Brain pericyte (primary cell): ENCODE measurements at places on chromosomes 6 and 20.
A peak's percentile ranks its signal among the peaks of the same experiment; 100 is the strongest.

- no peak for DNase-seq
Measured at GRCh38 chr6:126947070-126947469, 171.4 kb upstream of the RSPO3 start.

- no peak for DNase-seq
Measured at GRCh38 chr6:8678466-8678865, 243.1 kb upstream of the SLC35B3 start.

DNA sequence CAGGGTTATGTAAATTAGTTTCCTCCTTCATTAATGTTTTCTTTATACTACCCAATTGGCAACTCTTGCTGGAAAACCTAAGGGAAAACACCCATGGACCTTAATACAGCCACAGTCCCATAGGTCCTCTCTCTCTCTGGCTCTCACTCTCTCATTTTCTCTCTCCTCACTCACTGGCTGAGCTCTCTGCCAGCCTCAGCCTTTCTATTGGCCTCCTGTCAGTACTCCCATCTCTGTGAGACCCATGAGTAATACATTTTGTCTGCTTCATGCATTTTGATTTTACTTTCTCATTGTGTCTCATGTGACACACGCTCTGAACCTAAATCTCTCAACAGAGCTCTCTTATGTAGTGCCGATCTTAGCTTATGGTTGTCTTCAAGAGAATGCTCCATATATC, 907.5 kb downstream of the C6orf118 start:
- no peak for DNase-seq

GRCh38 chr20:888057-888456, 28.1 kb downstream of the ANGPT4 start:
- no peak for DNase-seq

DNA sequence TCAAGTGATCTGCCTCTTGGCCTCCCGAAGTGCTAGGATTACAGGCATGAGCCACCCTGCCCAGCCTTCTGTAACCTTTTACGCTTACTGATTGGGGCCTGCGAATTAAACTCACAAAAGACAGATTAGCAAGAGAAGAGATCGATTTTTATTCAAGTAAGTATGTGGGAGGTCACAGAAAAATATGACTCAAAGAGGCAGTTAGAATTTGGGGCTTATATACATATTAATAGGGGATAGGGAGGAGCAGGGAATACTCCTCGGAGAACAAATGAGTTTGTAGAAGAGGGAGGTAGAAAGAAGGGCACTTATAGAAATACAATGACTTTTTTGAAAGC, 78.9 kb downstream of the CD24 start:
- no peak for DNase-seq

- no peak for DNase-seq
Measured at GRCh38 chr6:6483168-6483567, 105.4 kb upstream of the LY86 start.

DNA sequence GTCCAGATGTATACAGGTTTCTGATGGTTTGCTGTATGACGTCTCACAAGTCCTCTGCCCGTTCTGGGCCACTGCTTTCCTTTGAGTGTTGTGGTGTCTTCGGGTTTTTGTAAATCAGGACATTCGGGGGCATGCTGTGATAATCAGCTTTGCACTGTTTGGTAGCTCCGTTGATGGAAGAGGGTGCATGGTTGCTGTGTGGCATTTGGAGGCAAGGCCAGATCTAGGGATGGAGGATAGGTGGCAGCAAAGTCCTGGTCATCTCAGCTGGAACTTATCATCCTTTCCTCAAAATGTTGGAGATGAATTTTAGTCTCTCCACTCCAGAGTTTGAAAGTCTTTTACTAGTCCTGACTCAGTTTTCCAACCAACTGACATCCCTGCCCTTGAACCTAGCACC, 91.0 kb downstream of the SCP2D1 start:
- DNase-seq, result no peak

DNA sequence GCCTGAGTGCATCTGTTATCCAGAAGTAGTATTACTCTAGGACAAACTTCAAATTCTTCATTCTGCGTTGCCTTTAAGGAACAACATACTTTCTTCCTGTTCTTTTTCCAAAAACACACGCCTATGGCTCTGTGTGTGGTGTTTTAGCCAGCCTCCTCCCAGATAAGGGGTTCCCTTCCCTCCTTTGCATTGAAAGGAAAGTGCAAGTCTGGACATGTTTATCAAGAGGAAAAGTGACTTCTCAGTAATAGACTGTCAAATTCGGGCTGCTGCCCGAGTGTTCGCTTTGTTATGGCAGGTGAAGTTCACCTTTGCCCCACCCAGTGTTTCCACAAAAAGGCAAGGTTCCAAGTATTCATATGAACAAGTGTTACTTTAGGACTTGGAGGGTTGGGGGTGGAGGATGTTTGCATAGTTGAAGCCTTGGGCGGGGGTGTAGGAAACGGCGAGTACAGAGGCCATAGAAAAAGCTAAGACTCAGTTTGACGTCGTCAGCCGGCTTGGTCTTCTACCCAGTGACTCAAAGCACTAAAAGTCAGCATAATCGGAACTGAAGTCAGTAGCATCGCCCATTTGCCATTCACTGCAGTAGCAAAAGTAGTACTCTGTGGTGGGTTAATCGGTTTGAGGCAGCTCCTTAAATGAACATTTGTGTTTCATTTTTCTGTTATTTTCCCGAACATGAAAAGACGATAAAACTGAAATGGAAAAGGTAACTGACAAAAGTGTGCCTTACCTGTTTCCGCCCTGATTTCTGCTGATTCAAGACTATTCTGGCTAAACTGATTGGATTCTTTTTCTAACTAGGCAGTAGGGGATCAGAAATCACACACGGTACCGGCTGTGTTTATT, 12.5 kb downstream of the PRDM1 start:
- no peak for DNase-seq

- DNase-seq, result no peak
Measured at GRCh38 chr20:11170565-11170964, 496.8 kb upstream of the JAG1 start.

DNA sequence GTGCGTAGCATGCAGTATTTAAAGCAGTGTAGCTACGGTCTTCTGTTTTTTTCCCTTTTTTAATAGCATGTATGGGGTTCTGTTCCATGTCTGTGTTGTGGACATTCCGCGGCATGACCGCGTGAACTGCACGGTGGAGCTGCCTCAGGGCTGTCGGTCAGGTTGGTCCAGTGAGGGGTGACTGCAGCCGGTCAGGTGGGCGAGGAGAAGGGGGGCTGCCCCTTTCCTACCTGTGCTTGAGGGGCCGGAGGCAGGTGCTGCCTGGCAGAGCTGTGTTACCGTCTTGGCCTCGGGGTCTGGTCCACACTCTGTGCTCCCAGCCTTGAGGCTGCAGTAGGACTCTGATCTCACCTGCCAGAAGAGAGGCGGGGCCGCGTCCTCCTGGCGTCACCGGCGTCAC, 24.5 kb downstream of the UCKL1 start:
- no peak for DNase-seq

- DNase-seq, result peak; percentile 58
Measured at GRCh38 chr6:31087494-31088089, 24.8 kb downstream of the C6orf15 start.

GRCh38 chr6:144932621-144933020, 647.5 kb downstream of the UTRN start:
- no peak for DNase-seq

- DNase-seq, result no peak
Measured at GRCh38 chr20:33740189-33740588, 8.4 kb downstream of the ZNF341 start.

DNA sequence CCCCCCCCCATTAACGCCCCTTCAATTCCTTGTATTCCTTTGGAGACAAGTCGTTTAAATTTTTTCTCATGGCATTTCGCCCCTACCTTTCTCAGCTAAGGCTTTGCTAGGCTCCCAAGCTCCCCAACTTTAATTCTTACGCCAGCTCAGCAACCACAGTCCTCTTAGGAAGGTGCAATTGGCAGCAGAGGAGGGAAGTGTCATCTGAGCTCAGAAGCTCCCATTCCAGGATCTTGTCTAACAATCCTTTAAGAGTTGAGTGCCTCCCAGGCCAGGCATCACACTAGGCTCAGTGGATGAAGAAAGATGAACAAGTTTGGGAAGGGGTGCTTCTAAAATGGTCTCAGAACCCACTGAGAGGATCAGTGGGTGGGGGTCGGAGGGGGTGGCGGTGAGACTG, 131.2 kb upstream of the AKAP12 start:
- no peak for DNase-seq

- DNase-seq, result peak; percentile 57
Measured at GRCh38 chr20:13525225-13525940, 113.3 kb downstream of the TASP1 start.

GRCh38 chr6:3090013-3090412, 21.7 kb downstream of the RIPK1 start:
- no peak for DNase-seq

DNA sequence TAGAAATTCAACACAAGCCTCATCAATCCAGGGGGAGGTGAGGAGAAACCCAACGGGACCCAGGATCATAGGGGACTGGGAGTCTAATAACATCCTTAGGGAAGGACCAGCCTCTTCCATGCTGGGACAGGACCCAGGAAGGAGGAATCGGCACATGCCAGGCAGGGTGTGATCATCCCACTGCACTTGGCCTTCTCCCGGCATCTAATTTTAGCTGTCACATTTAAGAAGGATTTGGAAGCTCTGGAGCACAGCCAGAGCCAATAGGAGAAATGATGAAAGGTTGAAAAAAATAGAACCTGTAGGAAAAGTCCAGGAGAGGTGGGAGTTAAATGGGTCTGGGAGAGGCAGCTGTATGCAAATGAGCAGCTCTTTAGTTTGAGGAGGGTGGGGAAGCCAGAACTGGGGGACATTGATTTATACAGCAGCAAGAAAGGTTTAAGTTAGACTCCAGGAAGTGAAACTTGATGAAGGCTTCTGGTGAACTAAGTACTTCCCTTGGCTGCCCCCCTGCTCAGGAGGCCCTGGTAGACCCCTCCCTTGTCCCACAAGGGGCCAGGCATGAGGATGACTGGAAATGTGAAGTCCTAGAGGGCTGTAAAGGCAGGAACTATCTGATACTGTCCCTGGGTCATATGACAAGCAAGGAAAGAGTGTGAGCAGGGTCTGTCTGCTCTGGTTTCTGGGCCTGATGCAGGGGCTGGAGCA, 260.3 kb downstream of the LRFN2 start:
- DNase-seq, result no peak

DNA sequence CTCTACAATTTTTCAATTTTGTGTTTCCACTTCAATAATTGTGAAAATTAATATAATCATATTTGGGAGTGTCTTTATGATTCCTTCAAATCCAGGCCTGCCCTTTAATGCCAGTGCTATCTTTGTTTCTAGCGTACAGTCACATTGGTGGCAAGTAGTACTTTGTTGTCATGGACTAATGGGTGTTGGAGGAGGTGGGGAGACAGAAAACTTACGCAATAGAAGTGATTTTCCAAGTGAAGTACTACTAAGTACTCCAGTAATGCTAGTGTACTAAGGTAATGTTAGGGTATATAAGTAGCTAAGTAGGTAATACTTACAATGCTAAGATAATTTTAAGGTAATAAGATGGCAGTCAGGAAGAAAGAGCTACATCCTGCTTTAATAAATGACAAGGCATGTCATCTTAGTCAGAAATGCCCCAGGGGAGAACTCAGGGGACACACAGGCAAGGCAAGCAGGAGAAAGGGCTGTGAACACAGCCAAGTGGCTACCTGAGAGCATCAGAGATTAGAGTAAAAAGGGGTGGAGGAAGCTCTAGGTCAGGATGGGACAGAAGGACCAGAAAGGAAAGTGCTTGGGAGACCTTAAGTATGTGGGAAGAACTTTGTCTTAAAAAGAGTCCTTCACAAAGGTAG, 217.2 kb upstream of the PRDM1 start:
- no peak for DNase-seq

GRCh38 chr6:21277601-21278374, 315.8 kb upstream of the SOX4 start:
- no peak for DNase-seq

DNA sequence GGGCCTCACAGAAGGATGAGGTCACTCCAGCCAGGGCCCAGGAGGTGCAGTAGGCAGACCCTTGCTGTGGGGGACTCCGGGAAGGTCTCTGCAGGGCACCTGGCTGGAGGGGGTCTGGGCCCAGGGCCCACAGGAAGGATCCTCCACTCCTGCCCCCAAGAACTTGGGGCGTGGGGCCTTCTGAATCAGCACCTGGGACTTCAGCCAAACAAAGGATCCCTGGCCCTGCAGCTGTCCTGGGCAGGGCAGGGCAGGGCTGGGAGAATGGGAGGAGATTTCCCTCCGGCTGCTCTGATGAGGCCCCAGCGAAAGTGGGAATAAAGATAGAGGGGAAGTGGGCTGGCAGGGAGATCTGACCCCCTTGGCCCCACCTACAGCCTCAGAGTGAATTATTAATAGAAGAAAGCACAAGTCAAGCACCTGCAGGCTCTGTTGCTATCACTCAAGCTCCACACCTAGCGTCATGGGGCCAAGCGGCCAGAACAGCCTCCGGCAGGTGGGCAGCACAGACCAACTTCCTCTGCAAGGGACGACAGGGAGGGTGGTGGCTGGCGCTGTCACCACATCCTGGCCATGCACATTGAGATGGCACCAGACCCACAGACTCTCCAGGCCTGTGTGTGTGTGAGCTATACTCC, 61.6 kb upstream of the MRPS10 start:
- DNase-seq, result no peak

DNA sequence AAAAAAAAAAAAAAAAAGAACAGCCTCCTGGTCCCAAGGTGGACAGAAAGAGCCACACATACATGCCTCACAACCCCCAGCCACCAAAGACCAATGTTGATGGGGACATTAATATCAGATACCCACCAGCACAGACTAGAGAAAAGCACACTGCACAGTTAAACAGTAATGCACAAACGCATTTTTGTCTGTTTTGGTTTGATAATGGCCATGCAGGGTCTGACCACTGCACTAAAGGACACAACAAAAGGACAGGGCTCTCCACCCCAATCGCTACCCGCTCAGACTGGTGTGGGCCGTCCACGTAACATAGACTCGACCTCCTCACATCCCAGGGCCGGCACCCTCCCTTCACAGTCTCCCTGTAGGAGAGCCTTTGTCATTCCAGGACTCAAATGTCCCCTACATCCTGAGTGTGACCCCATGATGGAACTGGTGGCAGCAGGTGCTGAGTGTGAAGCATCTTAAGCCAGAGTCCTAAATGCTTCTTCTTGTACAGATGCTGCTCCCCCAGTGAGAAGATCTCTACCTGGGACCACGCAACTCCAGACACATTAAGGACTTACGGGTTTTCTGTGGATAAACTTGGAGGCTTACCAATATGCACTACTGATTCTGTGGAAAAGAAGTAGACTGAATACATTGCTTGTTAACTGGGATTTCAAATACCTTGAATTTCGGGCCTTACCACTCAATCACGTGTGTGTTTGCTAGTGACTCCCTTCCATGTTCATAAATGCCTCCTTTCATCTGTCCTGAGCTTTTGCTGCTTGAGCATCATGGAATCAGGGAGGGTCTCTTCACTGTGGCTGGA, 28.0 kb downstream of the RRBP1 start:
- no peak for DNase-seq
